ENCODE measurements at places on chromosomes 16 and 17.

- no peak for DNase-seq
These were observed 88.6 kb downstream of the NTN1 start for GRCh38 chr17:9109933-9110332.

GRCh38 chr16:13767215-13767614 lies 152.7 kb upstream of the ERCC4 start:
- no peak for DNase-seq

GRCh38 chr16:67674851-67675578 lies 8.4 kb downstream of the C16orf86 start:
- DNase-seq, result no peak

DNA sequence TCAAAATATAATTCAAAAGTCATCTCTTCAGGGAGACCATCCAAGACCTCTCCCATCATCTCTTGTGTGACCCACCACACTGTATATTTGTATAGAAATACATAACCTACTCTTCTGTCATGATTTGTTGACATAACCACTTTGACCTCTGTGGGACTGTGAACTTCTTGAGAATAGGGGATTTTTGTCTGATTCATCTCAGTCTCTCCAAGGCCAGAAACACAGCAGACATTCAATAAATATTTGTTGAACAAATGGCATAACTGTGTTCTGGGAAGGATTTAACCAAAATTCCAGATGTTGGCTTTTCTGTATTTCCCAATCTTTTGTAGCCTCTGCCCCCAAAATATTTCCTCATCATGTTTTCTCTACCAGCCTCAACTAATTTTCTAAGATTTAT lies 169.7 kb downstream of the CDH11 start:
- no peak for DNase-seq

DNA sequence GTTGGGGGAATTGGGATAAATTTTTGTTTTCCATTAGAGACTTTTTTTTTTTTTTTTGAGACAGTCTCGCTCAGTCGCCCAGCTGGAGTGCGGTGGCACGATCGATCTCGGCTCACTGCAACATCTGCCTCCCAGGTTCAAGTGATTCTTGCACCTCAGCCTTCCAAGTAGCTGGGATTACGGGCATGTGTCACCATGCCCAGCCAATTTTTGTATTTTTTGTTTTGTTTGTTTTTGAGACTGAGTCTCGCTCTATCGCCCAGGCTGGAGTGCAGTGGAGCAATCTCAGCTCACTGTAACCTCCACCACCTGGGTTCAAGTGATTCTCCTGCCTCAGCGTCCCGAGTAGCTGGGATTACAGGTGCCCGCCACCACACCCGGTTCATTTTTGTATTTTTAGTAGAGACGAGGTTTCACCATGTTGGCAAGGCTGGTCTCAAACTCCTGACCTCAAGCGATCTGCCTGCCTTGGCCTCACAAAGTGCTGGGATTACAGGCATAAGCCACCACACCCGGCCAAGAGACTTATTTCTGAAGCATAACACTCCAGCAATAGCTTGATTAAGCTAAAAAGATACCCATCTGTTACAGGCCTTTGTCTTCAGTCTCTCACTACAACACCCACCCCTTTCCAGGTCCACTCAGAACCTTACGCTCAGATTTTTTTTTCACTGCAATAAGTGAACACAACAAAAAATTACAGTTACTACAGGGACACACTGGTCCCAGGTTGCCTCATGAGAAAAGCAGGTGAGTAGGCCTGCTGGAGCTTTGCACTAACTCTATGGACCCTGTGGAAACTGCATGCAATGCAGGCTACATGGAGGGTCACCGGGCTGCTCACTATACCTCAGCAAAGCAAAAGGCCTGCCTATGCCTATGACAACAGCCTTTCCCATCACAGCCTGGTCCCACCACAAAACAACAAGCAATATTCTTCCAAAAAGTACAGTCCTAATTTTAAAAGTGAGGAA lies 34.6 kb downstream of the KANSL1 start:
- no peak for DNase-seq
